ENCODE measurements at places on chromosomes 5 and 9.

- no peak for DNase-seq
Measured at GRCh38 chr9:116156621-116157314, 3.2 kb downstream of the PAPPA start.

DNA sequence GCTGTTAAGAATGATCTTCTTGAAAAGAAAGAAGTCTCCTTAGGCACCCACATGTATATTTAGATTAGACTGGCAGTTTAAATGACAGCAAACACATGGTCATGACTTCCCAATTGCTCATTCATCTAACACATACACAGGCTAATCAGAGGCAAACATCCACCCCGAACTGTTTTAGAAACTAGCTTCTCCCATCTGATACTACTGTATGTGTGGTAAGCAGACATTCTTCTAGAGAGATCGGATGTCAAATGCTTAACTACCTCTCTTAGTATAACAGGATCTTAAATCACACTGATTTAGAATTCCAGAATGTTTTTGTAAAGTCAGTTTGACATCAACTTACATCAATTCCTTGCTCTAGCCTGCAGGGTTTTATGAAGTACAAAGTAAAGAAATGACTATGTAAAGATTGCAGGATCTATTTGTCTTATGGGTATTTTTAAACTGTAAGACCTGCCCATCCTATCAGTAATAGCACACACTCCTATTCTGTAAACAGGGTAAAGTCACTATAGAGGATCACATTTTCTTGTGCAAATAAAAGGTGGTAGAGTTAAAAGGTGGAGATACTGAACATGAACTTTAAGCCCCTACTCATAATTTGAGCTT is 239.7 kb downstream of the MLLT3 start:
- no peak for DNase-seq

DNA sequence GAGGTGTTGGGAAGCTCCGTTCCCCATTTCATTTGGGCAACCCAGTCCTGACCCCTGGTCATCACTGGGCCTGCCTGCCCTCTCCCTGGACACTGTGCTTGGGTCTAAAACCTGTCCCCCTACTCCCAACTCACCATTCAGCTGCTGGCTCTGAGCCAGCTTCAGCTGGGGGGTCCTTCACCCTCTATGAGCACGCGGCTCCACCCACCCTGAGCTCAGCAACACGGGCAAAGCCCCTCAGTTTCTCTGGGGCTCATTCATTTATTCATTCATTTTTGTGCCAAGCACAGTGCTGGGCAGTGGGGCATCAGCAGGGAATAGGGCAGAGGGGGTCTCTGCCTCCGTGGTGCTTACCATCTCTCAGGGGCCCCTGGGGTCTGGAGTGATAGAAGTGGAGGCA is 199.8 kb upstream of the MVB12B start:
- no peak for DNase-seq

- DNase-seq = no peak
Measured at GRCh38 chr5:79613549-79613948, 1.3 kb downstream of the TENT2 start.

DNA sequence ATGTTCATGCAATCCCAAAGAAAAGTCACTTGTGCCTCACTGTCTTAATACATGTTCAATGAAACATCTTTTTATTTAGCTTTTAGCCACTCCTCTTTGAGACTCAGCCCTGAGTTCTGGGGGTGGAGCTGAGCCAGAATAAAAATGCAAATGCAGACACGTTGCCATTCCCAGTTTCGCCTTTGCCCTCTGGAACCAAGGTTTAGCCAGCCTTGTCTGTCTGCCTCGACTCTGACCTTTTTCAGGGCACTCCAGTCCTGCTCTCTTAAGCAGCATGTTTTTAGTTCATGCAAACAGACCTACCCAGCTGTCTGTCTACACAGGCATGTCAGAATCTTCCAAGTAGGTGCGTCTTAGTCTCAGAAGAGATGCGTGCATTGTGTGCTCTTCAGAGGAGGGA is 82.2 kb upstream of the RANBP3L start:
- no peak for DNase-seq

GRCh38 chr5:8481007-8481406 is 612.1 kb downstream of the MTRR start:
- no peak for DNase-seq

DNA sequence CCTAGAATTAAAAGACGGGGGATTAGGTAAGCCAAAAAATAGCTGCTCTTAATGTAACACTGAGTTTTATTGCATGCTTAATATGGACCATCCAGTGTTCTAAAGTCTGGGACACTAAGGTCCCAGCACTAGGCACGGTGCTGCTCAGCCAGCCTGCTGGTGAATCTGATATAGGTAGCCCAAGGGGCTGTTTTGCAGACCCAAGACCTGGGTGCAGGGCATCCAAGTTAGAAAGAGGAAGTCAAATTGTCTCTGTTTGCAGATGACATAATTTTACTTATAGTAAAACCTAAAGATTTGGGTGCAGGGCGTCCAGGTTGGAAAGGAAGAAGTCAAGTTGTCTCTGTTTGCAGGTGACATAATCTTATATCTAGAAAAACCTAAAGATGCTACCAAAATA is 17.8 kb downstream of the IFNA5 start:
- DNase-seq = no peak

DNA sequence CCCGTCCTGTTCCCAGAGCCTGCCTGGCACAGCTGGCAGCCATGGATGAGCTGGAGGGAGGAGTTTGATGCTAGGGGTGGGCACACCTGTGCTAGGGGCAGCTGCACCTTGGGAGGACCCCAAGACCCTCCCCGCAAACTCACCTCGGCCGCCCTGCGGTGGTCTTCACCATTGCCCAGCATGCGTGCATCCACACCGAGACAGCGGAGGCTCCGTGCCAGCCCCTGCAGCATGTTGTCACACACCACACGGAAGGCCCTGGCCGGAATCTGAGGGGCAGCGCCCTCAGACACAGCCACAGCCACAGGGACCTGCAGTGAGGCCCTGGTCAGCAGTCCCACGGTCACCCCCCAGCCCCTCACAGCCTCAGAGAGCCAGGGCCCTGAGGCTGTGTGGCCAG is 45.9 kb upstream of the NRARP start:
- DNase-seq = no peak

- DNase-seq = no peak
Measured at GRCh38 chr5:178424810-178425177, 165.4 kb downstream of the COL23A1 start.

DNA sequence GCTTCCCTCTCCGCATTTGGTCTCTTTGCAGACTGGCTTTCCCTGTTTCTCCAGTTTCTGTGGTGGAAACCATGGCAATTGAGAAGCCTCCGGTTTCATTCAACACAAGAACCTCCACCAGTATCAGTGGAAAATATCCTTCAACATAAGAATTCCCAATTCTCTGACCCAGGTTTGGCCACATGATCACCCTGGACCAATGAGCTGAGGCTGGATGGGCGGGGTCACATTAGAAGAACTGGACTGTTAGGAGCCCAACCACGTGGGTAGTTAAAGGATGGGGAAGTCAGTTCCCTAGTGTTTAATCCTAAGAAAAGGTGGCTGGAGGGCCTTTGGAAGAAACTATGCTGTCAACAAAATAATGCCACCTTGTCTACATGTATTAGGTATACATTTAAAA is 336.3 kb downstream of the DMRT2 start:
- no peak for DNase-seq

GRCh38 chr9:125049212-125050049 is 93.9 kb downstream of the SCAI start:
- DNase-seq = no peak

GRCh38 chr5:7878381-7878873 is 9.5 kb downstream of the MTRR start:
- DNase-seq = no peak

- DNase-seq = no peak
Measured at GRCh38 chr5:66224773-66225553, 80.9 kb downstream of the SREK1 start.

DNA sequence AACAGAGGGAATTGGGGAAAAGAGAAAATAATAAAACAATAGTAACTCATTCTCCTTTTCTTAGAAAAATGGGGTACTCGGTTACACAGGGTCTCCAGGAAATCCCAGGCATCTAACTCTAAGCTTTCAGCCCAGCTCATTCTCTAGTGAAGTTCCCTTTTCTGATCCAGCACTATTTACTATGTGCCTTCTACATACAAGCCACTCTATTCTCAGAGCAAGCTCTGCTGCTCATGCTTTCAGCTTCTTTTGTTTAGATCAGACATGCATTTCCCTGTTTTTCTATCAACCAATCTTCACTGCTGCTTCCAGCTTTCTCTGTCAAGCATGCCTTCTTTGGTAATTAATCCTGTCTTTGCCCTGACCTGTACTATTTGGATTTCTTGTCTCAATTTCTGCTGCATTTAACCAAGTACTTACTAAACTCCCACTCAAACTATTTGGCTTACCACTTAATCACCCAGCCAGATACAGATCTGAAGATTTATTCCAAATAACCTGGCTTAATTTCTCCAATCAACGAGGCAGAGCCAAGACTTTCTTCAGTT is 25.3 kb downstream of the OSMR start:
- no peak for DNase-seq

DNA sequence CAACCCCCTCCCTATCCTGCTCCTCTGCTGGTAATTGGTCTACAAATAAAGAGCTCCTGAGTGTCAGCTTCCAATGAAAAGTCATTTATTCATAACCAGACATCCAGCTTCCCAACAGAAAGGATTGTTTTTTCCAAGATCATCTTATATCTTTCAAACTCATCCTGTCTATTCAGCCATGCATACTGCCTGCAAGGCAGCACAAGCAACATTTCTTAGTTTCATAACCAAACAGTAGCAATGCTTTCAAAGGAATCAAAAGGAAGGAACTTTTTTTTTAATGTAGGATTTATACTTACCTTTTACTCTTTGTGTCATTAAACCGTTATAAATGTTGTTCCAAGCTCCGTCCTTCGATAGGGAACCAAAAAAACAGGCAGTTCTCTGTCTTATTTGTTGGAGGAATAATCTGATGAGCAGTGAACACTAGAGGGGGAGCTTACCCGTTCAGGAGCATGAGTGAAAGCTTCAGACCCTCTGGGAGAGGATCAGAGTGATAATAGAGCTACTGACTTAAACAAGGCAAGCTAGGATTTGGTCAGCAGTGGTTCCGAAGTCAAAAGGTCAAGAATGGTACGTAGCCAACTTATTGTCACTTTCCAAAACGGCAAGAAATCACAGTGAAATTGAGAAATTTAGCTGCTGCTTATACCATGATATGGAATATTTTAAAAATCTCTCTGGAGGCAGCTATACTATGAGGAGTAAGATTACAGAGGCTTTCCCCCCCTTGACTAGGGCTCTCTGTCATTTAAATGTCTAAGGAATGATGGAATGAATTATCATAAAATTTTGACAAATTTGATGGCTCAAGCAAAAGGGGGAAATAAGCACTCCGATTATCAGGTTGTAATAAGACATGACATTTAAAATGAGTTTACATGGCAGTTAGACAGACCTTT is 892.9 kb downstream of the NR2F1-AS1 start:
- no peak for DNase-seq

DNA sequence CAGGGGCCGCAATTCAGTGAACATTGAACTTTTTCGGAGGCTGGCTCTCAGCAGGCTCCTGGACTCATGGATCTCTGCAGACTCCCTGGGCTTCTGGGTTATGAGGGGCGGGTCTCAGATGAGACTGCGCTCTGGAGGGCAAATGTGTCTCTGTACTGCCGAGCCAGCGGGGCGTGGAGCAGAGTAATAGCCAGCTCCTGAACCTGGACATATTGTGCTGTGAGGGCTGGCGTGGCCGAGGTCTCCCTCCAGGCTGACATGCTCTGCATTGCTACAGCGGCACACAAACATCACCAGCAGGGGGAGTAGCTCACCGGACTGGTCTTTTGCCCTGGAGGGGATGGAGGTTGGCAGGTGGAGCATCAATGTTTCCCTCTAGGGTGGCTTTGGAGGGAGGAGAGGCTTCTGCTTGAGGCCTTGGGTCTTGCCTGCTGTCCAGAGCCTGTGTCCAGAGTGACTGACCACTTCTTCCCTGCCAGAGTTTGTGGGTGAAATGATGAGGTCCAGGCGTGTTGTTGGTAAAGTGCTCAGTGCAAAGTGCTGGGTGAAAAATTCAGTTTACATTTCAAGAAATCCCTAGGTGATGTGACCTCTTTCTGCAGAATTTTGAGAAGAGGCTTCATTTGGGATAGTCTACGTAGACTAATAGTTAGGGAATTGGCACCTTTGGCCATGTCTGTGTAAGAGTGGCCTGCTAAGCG is 10.9 kb upstream of the GADD45G start:
- no peak for DNase-seq

- no peak for DNase-seq
Measured at GRCh38 chr9:104635456-104635855, 17.5 kb upstream of the OR13C9 start.

GRCh38 chr5:75551471-75551870 is 39.8 kb downstream of the POLK start:
- DNase-seq = no peak

DNA sequence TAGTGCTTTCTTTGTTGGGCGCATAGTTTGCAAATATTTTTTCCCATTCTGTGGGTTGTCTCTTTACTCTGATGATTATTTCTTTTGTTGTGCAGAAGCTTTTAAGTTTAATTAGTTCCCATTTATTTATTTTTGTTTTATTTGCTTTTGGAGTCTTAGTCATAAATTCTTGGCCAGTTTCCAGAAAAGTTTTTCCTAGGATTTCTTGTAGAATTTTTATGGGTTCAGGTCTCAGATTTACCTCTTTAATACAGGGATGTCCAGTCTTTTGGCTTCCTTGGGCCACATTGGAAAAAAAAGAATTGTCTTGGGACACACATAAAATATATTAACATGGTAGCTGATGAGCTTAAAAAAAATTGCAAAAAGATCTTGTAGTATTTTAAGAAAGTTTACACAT is 122.0 kb downstream of the WDR70 start:
- no peak for DNase-seq

GRCh38 chr5:132714456-132715307 is 22.7 kb downstream of the KIF3A start:
- DNase-seq = no peak

All from omental fat pad (tissue), 4 donors.